ENCODE measurements at places on chromosomes 5 and 9.
A peak's percentile ranks its signal among the peaks of the same experiment; 100 is the strongest.

GRCh38 chr5:3186736-3187405, 408.8 kb upstream of the IRX1 start:
- DNase-seq: no peak

DNA sequence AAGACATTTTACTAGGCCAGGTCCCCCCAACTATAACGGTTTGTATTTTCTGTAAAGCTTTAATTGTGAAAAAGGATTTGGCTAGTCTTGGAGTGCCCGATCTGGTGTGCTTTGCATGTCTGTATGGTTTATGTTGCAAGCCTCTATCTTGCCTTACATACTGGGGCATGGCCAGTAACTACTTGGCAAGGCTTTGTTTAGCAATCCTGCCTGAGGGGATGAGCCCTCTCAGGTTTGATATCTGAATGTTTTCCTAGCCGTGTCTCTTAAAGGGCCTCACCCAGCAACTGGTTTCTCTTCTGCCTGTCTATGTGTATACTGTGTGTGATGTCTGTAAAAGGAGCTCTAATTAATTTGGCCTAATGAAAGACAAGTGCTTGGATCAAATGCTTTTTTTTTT, 61.3 kb upstream of the SPINK5 start:
- DNase-seq: no peak

GRCh38 chr9:121439711-121440664, 59.7 kb downstream of the GGTA1 start:
- DNase-seq: no peak

DNA sequence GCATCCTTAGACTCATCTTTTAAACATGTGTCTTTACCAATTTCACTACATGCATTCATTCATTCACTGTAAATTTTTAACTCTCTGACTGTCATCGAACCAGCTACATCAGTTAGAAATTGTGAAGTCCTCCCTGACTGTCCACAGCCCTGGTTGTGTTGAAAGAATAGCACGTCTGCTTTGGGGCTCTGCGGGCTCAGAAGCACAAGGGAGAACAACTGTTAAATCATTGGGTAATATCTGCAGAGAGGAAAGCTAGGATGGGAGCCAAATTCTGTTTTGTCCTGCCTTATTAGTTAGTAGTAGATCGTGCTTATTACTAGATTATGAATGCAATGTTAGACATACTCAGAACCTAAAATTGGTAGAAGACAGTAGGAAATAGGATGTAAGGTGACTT, 26.3 kb upstream of the FAM120AOS start:
- no peak for DNase-seq

DNA sequence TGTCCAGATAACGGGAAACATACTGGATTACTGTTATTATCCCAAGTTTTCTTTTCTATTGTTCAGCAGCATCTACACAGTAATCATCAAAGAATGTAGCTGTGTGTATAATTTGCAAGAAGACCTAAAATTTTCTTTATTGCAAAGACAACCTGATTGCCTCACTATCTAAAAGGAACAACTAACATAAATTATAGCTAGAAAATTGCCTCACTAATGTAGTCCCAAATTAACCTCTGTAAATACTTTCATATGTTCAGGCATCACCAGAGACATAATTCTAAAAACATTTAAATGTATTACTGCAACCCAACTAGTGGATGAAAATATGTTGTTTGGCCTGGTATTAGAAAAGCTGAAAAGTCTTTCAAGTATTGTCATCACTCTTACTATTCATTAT, 275.4 kb downstream of the CDH12 start:
- no peak for DNase-seq

GRCh38 chr5:95835682-95836385, 13.3 kb upstream of the GLRX start:
- no peak for DNase-seq

DNA sequence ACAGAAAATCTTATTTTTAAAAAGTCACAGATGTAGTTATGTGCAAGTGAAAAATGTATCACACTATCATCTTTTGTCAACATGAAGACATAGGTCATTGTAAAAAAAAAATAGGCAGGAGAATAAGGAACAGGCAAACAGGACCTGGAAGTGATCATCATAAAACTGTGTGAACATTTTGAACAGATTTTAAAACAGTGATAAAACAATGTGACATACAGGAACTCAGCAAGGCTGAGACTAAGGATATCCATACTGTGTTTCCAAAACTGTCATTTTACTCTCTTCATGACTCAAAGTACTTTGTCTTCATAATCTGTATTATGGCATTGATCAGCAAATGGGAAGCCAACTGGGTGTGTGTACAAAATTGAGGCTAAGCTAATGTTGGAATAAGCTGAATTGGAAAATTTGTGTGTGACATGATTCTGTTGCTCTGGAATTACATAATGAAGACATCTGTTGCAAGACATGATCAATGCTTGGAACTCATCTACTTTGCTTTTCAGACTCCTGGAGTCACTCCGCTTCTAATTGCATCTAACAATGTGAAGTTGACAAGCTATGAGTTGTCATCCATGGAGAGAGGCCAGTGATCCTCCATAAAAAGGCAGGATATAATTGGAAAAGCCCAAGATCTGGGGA, 978.7 kb upstream of the NUDT12 start:
- DNase-seq: no peak

- DNase-seq: no peak
Measured at GRCh38 chr5:56501781-56502557, 268.8 kb upstream of the ANKRD55 start.

- DNase-seq: no peak
Measured at GRCh38 chr5:53507013-53507412, 26.6 kb downstream of the FST start.

DNA sequence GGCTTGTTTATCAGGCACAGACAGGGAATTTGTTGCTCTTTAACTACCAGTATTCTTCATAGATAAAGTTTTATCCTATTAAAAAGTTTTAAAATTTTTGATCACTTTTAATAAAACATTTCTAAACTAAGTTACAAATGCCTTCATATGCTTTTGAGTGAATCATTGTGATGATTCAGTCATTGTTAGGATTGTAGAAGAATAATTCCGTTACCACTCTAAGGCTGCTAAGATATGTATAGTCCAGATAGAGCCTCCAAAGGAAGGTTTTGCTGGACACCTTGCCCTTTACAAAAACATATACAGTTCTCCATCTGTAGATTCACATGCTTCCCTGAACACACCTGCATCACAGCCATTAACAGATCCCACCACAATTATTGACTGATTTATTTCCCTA, 233.7 kb downstream of the SPOCK1 start:
- DNase-seq: no peak

DNA sequence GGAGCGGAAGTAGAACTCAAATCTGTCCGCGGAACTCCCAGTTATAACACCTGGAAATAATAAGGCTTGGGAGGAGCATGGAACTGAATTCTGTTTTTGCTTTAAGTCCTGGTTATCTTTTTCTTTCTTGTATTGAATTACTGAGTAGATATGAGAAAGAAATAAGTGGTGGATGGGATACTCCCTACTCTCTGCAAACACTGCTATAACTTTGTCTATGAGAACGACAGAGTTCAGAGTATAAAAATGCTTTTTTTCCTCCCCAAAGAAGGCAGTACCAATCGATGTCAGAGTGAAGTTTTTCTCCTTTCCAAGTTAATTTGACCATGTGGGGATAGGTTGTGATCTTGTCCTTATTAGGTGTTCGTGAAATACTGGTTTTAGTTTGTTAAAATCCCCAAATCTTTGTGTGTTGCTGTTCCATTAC, 1.2 kb downstream of the RIC1 start:
- DNase-seq: peak; percentile 21

- DNase-seq: no peak
Measured at GRCh38 chr9:35695943-35696401, 6.2 kb upstream of the TPM2 start.

DNA sequence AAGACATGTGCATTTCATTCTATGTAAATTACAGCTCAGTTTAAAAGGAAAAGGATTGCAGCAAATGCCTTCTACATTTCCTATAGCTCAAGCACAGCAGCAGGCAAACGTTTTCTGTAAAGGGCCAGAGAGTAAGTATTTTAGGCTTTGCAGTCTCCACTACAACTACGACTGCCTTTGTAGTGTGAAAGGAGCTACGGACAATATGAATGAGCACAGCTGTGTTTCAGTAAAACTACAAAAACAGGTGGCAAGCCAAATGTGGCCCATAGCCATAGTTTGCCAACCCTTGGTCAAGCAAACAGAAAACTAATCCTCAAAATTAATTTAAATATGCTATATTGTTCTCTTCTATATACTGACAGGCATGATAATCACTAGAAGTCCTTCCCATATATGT, 7.2 kb downstream of the PTBP3 start:
- no peak for DNase-seq

DNA sequence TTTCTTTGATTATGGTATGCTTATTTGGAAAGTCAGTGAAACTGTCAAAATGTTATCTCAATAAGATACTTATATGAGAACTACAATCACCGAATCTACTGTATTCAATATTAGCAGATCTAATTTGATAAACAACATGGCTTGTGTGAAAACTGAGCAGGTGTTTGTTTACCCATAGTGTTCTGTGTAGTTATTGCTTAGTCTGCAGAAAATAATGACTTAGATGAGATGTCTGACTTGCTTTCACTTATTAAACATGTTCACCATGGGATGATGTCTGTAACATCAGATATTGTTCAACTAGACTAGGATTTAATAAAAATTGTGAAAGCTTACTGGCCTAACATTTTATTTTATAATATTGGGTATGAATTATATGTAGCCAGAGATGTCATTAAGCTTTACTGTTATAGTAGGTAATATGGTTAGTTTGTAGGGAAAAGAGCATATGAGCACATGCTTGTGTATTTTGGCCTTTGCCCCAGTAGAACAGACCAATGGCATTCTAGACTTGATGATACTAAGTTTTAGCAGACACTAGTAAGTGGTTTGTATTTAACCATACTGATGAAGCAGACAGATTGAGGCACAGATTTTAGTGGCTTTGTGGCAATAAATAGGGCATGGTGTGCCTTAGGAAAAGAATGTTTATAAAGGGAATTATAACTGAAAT, 16.4 kb downstream of the SUB1 start:
- no peak for DNase-seq

GRCh38 chr5:106397700-106398099, 1273.0 kb downstream of the EFNA5 start:
- peak; percentile 71 for DNase-seq

DNA sequence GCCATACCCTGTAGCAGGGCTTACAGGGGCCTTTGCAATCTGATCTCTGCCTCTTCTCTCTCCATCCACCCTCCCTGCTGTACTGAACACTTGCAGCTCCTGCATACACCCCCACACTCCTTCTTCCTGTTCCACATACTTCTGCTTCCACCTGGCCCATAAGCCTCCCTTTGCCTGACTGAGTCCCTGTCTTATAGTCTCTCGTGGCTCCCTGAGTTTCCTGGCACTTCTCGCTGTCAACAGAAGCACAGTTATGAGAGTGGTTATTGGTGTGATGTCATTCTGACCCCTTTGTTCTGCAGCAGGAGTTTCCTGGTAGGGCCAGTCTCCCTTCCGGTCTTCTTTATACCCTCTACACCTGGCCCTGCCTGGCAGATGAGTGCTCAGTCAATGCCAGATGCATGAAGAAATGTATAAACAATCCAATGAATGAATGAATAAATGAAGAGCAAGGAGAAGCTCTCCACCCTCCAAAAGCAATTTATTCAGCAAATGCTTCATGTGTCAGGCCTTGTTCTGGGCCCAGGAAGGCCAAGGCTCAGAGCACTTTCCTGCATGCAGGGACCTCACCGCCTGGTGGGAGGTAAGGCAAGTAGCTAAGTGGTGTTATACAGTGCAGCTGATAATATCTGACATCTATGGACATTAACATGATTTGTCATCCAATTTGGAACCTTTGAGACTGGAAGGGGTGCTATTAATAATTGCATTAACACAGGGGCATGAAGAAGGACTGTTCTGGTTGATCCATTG, 20.5 kb upstream of the CSF1R start:
- DNase-seq: no peak

DNA sequence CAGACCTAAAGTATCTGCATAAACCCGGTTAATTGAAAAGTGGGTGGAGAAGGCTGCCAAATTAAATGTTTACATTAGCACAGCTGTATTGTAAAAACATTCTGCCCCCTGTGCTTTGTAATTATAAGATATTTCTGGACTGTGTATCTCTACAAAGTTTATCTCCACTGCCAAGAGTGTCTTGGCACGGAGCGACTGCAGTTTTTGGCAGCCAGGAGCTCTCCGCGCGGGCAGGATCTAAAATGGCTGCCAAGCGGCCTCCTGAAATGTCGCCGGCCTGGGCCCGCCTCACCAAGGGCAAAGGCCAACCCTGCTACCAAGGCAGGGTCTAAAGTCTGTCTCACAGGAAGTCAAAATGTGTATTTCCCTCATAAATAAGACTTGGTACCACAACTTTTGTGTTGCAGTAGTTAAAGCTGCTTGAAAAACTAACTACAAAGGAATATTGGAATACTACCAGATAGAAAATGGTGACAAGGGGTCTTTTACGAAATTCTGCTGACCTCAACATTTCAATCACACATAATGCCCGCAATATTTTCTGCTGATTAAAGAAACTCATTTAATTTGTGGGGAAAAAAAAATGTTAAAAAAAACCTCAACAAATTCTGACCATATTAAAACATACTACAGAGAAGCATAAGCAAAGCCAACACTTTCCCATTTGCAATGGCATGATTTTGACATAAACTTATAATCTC, 110.4 kb downstream of the NFIB start:
- DNase-seq: no peak

DNA sequence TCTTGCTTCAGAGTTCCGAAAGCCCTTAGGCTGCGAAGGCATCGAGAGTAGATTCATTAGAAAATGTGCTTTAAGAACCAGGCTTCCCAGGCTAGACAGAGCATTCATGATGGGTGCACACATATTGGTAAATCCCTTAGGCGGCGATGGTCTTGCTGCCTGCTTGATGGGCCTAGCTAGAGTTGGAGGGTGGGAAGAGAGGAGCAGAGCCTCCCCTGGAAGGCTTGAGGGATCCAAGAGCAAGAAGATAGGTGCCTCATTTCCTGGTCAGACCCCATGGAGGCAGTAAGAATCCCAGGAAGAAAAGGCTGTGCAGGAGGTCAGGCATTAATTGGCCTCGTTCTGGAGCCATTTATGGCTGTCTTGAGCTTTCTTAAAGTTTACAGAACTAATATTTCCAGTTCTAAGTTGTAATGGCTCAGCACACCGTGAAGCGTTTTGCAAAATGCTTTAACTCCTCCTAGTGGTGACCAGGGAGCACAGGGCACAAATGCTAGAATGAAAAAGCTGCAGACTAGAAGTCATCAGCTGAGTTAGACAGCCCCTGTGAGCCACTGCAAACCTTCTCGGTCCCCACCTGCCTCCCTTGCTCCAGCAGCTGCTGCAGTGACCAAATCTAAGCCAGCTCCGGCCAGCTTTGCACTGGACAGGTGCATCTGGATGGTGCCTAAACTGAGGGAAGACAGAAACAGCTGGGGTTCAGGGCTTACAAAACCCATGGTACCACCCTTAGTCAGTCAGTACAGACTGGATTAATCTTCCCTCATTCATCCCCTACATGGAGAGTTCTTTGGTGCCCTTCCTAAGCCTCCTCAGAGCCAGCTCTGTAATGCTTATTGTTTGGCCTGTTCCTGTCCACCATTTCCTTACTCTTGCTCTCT, 14.7 kb downstream of the SLC45A2 start:
- DNase-seq: peak; percentile 33

DNA sequence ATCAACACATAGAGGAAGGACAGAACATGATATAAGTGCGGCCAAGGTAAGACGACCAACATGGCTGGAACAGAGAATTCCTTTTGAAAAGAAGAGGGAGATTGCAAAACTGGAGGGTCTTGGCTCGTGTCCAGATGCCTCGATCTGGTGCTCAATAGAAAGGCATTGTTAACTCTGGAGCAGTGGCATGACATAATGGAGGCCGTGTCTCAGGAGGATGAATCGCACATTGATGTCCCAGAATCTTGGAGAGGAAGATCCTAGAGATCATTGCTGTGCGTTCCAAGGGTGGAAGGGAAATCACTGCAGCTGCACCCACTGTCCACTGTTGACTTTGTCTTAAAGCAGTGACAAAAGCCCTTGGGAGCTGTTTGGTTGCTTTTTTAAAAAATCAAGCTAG, 30.9 kb downstream of the GRAMD2B start:
- no peak for DNase-seq
